ENCODE measurements at places on chromosomes 12 and 14. TPM values are rescaled to one million over a fixed set of nuclear protein-coding genes. Genes with fewer than 3 reads are reported as not detected.

The SLCO1B1 gene
- total RNA-seq, result not detected

The KCNA5 gene
- total RNA-seq, result not detected

The AMIGO2 gene
- total RNA-seq, result 32.6 TPM

The SLC16A7 gene
- total RNA-seq, result 32.6 TPM

DNA sequence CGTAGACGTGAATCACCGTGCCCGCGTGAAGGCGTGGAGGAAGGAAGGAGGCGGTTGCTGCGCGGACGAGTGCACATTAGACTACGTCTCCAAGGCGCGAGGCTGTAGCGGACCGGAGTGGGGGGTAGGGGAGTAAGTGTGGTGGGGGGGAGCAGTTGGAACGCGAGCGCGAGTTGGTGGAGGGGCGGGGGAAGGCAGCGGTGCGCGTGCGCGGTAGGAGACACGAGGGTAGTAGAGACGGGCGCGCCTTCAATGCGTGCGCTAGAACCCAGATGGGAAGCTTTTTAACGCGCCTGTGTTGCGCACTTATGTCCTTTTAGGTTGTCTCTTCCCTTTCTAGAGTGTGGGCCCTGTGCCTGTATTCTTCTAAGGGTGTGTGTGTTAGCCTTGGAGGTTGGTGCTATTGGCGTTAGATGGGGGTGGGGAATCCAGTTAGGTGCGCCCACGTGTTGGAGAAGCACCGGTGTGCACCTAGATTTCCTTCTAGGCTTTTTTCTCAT lies 604 bp downstream of the EIF4B start:
- H3K27me3 ChIP-seq, result no peaks in the 10 kb centered on the region
- H3K36me3 ChIP-seq, result peaks cover 52% of the 10 kb centered on the region
- peaks cover 34% of the 10 kb centered on the region for H3K4me1 ChIP-seq
- H3K4me3 ChIP-seq, result peak overlapping the region; percentile 98
- H3K27ac ChIP-seq, result peak overlapping the region; percentile 98

- peak overlapping the region; percentile 61 for H3K4me3 ChIP-seq
- H3K27me3 ChIP-seq, result no peaks in the 10 kb centered on the region
- peak; percentile 93 for DNase-seq
- peaks cover 33% of the 10 kb centered on the region for H3K4me1 ChIP-seq
These were observed 57.9 kb upstream of the SLC38A2 start for GRCh38 chr12:46430340-46430948.

DNA sequence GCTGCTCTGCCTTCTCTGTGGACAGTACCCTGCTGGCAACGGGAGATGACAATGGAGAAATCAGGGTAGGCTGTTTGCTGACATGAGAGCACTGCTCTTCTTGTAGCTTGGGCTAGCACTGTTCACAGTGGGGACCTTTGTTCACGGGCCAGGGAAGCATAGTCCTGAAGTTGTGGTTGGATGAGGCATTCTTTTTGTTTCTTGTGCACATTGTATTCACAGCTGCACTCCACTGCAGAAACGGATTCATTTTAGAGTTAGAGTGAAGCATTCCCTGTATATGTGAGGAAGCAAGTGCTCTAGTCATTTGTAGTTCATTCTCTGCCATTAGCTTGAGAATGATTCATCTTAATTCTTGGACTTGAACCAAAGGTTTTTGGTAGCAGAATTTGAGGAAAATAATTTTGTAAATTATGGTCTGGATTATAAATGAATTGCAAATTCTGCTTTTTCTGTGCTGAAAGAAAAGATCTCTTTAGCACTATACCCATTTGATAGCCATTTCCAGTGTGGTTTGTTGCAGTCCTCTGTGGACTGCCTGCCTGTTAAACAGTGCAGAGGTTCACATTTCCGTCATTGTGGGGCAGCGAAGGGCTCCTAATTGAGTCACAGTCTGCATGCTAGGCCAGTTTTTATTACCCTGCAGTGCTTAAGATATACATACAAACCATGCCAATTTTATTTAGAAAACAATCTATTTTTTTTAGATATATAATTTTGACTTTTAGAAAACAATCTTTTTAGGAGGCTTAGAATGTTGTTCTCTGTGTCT lies 80.6 kb downstream of the APAF1 start:
- peaks cover 42% of the 10 kb centered on the region for H3K36me3 ChIP-seq
- DNase-seq, result peak; percentile 55
- H3K27ac ChIP-seq, result no peak overlapping the region
- H3K27me3 ChIP-seq, result no peaks in the 10 kb centered on the region
- H3K4me3 ChIP-seq, result no peak overlapping the region

DNA sequence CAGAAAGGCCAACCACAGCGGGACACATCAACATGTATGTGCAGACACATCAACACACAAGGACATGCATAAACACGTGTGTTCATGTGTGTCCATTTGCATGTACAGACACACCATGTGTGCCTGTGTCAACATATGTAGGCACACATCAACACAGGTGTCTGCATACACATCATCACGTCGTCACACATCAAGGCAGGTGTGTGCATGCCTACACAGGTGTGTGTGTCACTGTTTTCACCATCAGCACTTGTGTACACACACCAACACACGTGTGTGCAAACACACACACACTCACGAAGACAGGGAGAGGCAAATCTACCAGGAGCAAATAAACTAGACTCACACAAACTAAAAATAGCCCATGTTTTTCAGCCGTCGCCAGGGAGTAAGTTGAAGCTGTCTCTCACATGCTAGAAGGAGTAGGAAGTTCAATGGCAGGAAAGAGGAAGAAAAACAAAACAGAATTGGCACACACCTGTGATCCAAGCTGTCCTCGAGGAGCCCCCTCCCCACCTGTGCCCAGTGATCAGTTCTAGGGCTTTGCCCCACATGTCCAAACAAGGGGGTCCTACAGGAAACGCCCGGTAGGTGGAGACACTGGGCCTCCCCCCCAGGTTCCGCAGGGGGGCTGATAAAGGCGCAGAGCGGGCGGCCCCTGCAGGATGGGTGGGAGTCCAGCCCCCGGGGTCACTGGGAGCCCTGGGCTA lies 7.4 kb downstream of the SCARB1 start:
- H3K36me3 ChIP-seq, result peaks cover 16% of the 10 kb centered on the region
- no peak overlapping the region for H3K4me3 ChIP-seq
- no peaks in the 10 kb centered on the region for H3K27me3 ChIP-seq
- H3K4me1 ChIP-seq, result peaks cover 32% of the 10 kb centered on the region
- DNase-seq, result no peak

DNA sequence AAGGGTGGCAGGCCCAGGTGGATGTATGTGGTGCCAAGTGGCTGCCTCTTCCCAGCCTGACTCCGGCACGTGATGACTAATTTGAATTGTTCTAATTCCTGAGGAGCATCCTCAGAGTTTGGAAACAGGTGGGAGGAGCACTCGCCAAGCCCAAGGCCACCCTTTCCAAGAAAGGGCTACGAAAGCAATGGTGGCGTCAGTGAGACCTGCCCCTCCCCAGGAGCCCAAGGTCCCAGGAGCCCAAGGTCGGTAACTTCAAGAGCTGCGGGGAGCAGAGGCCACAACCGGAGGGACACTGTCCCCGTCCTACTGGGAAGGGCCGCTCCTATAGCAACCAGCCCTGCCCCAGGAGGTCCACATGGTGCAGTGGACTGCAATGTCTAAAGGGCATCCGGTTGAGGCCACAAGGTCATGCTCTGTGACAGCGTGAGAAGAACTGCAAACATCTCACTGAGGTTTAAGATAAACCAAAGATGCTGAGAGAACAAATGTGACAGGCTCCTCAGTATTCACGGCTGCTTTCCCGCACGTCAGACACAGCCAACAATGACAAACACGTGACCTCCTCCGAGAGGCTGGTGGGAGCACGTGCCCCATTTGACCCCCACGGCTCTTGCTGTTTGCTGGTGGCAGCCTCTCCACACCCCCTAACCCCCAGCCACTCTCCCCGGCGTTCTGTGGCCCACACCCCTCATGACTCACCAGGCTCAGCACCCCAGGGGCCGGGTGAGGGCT lies 79.6 kb downstream of the ITPK1 start:
- DNase-seq, result peak; percentile 78
- H3K4me3 ChIP-seq, result peak overlapping the region; percentile 39
- H3K4me1 ChIP-seq, result peaks cover 65% of the 10 kb centered on the region
- H3K27me3 ChIP-seq, result no peaks in the 10 kb centered on the region
- H3K36me3 ChIP-seq, result peaks cover 9% of the 10 kb centered on the region

DNA sequence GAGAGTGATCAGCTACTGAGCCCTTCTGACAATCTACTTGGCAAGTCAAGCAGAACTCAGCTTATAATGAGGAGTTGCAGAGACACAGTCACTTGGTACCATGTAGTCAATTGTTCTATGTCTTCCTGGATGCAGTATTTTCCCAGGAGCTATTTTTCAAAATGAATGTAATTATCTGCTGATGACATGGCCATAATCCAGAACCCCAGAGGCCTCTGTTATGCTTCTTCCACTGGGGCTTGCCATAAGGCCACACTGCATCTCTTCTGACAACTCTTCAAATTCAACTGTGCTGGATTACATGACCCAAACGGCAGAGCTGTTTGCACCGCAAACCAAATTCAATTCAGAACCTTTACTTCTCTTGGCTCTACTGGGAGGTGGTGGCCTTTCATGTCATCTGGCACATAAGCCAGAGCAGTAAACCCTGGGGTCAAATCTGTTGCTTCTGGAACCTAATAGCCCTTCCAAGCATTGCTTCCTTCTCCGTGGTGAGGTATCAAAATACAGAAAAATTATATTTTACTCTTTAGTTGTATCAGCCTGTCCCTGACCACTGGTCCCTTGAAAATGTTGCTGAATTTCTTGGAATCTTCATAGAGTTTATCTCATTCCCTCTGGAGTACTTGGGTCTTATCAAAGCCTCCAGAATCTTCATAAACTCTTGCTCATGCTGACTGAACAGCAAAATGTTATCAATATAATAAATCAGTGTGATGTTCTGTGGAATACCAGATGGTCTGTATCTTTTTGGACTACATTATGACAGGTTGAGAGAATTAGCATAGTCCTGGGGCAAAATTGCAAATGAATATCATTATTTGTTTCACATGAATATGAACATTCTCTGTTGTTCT lies 79.4 kb upstream of the DCN start:
- H3K4me3 ChIP-seq, result no peak overlapping the region
- no peak for DNase-seq
- no peak overlapping the region for H3K27ac ChIP-seq
- H3K36me3 ChIP-seq, result no peaks in the 10 kb centered on the region
- no peaks in the 10 kb centered on the region for H3K4me1 ChIP-seq
- H3K27me3 ChIP-seq, result peaks cover 79% of the 10 kb centered on the region

- no peaks in the 10 kb centered on the region for H3K27me3 ChIP-seq
- no peak overlapping the region for H3K27ac ChIP-seq
- H3K36me3 ChIP-seq, result peaks cover 8% of the 10 kb centered on the region
- H3K4me1 ChIP-seq, result no peaks in the 10 kb centered on the region
- peak; percentile 63 for DNase-seq
These were observed 41.4 kb downstream of the COX16 start for GRCh38 chr14:70317969-70318634.

DNA sequence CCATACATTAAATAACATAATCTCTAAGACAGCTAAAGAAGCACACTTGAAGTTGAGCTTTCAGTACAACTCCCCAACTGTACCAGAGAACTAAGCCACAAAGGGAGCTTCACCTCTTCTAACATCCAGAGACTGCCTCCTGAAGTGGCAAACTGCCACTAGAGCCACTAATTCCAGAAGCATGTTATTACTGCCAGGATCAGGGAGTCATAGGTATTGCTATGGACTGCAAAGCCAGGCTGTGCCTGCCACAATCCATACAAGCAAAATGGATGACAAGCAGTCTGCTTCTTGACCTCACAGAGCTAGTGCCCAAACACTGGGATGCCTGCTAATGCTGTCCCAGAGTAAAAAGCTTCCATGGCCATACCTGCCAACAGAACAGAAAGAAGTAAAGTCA lies 160.1 kb downstream of the STXBP6 start:
- H3K4me1 ChIP-seq, result no peaks in the 10 kb centered on the region
- no peaks in the 10 kb centered on the region for H3K27me3 ChIP-seq
- no peaks in the 10 kb centered on the region for H3K36me3 ChIP-seq
- DNase-seq, result no peak

DNA sequence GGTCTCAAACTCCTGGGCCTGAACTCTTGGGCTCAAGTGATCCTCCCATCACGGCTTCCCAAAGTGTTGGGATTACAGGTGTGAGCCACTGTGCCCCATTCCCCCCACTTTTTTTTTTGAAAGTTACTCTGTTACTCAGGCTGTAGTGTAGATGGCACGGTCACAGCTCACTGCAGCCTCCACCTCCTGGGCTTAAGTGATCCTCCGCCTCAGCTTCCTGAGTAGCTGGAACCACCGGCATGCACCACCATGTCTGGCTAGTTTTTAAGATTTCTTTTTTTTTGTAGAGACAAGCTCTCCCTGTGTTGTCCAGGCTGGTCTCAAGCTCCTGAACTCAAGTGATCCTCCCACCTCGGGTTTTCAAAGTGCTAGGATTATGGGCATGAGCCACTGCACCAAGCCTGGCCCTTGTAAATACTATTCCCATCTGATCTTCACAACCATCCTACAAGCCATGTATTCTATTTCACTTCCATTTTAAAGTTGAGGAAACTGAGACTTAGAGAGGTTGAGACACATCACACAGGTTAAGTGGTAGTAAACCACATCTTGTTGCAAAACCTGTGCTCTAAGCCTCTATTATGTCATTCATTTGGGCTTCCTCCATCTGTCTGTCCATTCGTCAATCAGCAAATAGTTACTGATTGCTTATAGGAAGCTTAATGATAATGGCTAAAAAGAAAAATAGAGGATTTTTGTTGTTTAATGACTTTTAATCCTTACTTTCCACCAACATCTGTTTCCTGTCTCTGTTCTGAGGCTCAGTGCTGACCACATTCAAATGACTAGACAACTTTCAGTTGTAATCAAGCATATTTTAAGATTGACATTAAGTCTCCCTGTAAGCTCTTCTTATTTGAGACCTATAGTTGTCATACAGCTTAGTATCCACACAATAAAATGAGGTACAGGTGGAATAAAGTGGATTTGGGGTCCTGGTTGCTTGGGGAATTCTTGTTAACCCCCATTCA lies 9.2 kb downstream of the ASCL4 start:
- H3K27ac ChIP-seq, result no peak overlapping the region
- DNase-seq, result no peak
- H3K27me3 ChIP-seq, result peaks cover 17% of the 10 kb centered on the region
- no peaks in the 10 kb centered on the region for H3K4me1 ChIP-seq

DNA sequence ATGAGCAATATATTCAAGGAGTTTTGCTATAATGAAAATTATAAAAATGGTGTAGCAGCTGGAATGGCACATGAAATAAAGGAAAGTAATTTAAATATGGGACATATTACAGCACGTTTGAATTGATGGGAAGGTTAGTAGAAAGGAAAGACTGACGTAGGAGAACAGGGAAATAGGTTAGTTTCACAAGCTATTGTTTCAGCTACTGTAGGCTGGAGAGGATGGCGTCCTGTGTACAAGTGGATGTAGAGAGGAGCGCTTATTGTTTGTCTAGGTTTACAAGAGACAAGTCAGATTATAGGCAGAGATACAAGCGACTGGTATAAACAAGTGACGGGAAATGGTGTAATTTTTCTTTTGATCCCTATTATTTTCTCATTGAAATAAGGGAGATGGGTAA lies 431.2 kb upstream of the PDE3A start:
- peaks cover 45% of the 10 kb centered on the region for H3K27me3 ChIP-seq
- H3K4me3 ChIP-seq, result no peak overlapping the region
- no peak overlapping the region for H3K27ac ChIP-seq

- H3K4me3 ChIP-seq, result no peak overlapping the region
- no peaks in the 10 kb centered on the region for H3K4me1 ChIP-seq
- no peak for DNase-seq
- peaks cover 95% of the 10 kb centered on the region for H3K36me3 ChIP-seq
These were observed 76.5 kb downstream of the EP400 start for GRCh38 chr12:132026061-132026795.
